ENCODE measurements at places on chromosomes 1 and 21.

GRCh38 chr1:236206548-236206947, 64.2 kb downstream of the GPR137B start:
- peak; percentile 2 for DNase-seq

DNA sequence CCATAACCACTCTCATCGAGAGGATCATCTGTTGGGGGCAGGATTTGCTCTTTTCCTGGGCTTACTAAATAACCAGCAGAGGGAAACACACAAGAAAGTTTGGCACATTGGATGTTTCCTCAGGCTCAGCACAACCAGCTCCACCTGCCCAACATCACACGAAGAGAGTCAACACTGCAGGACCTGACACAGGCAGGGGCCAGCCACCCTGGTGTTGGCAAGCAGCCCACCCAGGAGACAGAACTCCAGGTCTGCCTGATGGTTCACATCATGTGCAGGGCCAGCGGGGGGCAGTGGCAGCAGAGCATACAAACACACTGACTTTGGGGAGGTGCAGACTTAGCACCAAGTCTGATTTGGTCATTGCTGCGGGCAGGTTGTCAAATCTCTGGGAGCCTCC, 182.3 kb upstream of the GALNT2 start:
- no peak for DNase-seq

DNA sequence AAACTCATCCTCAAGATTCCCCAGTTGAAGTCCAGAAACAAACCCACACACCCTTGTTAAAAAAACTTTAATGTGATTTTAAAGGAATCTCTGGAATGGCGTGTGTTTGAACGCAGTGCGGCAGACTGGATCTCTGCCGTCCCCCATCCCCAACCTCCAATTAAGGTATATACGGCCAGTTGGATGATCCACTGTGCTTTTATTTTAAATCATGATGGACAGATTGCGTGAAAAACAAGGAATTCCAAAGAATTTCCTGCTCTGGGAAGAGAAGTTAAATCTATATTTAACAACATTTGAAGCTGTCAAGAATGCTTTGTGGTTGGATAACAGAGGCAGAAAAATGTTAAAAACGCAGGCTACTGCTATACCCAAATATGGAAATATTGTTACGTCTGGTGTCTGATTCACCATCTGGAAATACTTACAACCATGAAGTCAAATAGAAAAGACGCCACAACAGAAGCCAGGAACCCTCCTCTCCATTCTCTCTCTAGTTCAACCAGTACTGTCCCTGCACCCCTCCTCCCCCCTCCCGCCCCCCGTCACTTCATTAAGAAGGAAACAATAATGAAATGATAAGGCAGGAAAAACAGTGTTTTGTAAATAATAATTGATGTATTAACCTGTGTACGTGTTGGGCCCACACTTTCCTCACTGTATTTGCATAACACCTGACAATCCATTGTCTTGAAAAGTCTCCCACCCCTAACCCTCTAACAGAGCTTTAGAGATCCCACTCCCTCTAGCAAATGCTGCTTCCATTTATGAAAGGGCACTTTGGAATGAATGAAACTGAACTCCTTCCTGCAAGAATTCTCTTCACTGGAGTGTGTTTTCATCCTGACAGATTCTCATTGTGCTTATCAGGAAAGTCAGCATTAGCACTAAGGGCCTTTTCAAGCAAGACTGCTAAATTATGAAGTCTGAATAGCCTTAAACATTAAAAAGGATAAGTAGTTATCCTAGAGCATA, 2.0 kb upstream of the CCN1 start:
- DNase-seq: no peak

DNA sequence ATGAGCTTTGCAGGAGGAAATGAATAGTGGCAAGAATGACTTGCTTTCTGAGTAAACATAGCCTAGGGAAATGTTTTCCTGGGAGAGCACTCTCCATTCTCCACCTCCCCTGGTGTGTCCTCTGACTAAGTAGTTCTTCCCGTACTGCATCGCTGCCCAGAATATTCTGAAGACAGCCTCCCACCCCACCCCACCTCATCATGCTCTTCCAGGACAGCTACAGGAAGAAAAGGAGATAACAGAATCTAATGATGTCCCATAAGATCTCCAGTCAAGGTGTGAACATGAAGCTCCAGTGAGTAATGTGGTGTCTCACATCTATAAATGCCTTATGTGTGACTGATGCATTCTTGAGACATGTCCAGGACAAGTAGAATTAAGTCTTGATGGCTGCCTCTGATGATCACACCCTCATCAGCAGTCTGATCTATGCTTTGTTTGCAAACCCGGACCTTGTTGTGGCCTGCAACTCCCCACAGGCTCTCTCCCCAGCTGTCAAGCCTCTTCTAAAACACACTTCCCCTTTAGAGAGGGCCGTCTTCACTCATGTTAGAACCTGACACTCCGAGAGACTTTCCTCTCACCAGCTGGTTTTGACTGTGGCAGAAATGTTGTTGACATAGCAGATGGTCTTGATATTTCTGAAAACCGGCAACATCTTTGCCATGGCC, 183.0 kb downstream of the CYYR1 start:
- no peak for DNase-seq

DNA sequence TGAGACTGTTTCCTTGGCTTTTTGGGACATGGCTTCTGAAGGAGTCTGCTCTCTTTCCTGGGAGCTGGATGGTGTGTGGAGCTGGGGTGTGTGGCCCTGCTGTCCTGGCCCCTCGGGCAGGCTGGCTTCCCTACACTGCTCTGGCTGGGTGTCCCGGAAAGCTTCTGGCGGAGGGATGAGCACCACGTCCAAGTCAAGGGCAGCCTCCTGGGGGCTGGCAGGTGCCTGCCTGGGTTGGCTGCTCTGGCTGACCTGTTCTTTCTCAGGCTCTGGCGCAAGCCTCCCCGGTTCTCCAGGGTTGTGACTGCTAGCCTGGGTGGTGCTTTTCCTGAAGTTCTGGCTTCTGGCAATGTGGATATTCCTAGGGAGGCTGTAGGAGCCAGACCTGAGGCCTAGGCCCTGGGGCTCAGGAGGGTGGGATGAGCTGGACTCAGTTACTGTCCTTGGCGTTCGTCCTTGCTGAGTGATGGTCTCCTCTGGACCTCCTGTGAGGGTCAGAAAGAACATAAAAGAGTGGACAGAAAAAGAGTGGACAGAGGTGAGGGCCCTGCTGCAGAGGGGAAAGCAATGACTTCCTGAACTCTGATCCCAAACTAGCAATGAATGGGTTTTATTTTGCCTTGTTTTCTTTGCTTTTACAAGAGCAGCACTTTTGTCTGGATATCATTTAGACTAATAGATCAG, 9.4 kb downstream of the C1orf116 start:
- DNase-seq: no peak

DNA sequence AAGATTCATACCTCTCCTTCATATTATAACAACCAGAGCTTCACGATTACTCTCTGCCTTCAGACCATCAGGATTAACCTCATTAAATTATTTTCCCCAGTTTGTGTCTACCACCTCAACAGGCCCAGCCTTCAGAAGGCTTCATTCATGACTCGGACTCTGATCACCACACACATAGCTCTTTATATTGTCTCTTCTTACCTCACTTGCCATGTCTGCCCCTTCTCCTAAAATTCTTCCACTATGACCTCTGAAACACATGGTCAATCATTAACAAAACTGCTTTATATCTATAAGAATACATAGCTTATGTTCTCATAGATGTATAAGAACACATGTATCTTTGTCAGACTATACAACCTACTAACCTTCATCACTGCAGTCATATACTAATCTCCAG, 79.8 kb downstream of the USP1 start:
- no peak for DNase-seq

Measured in substantia nigra (tissue), 51 donors.